ENCODE measurements at places on chromosomes 7 and 10. TPM values are rescaled to one million over a fixed set of nuclear protein-coding genes. Genes with fewer than 3 reads are reported as not detected.

DNA sequence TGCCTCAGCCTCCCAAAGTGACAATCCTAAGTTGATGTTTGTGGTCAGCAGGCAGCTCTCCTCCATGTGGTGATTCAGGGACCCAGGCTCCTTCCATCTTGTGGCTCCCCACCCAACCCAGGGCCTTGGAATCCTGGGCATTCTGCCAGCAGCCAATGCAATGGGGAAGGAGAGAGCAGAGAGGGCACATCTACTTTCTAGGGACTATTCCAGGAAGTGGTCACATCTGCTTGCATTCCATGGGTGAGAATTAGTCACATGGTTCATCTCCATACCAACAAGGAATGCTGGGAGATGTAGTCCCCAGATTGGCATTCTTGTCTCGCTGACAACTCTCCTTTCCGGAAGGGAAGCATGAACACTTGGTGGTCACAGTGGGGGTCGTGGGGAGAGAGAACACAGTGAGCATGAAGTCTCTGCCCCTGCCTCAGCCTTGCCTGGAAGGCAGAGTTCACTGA is 9.9 kb upstream of the SRRM3 start:
- no peak for DNase-seq

GRCh38 chr10:1507436-1507835 is 229.9 kb downstream of the ADARB2 start:
- no peak for DNase-seq

- DNase-seq: no peak
Observed at GRCh38 chr10:32077896-32078485, 21.8 kb upstream of the KIF5B start.

DNA sequence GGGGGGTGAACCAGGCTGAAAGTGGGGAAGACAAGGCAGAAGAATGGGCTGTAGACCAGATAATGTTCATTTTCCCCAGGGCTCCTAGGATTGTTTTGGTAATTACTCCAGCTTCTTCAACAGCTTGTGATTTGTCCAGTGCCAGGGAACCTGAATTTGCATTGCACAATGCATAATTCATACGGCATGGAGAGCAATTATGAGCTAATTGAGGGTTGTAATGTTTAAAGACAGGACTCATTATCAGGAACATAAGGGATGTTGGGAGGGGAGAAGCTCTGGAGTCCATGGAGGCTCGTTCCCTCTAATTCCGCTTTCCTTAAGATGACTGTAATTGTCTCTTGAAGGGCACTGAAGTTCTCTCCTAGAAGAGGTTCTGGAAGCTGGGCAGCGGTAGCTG is 405.0 kb upstream of the ZMIZ1 start:
- no peak for DNase-seq

GRCh38 chr7:8567626-8568025 is 134.2 kb downstream of the NXPH1 start:
- no peak for DNase-seq

The VWC2 gene
- polyA plus RNA-seq: not detected

The CDHR1 gene
- polyA plus RNA-seq: not detected

GRCh38 chr10:130817046-130817624 is 494.4 kb downstream of the TCERG1L start:
- DNase-seq: no peak

The AGR3 gene
- polyA plus RNA-seq: 215 TPM

GRCh38 chr10:52883996-52884871 is 111.7 kb upstream of the MBL2 start:
- peak; percentile 81 for DNase-seq

GRCh38 chr7:50409856-50410745 is 40.0 kb downstream of the FIGNL1 start:
- no peak for DNase-seq

DNA sequence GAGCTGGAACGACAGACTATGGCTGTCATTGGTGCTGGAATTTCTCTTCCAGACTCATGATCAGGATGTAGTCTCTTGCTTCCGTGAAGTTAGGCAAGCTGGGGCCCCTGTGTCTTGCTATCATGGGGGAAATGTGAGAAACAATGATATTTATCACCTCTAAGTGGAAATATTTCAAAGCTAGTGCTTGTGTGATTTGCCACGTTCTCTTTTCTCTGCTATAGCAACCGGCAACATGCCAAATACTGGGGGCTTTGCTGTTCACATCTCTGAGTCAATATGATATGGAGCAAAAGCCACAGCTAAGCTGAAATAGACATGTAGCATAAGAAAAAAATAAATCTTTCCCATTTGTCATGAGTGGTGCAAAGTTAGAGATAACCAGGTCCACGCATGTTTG is 668.2 kb upstream of the IGFBP3 start:
- no peak for DNase-seq

The FZD1 gene
- polyA plus RNA-seq: 1.9 TPM

GRCh38 chr10:4033341-4033896 is 248.4 kb upstream of the KLF6 start:
- no peak for DNase-seq

- peak; percentile 59 for DNase-seq
Observed at GRCh38 chr10:69869291-69869961, 67.7 kb downstream of the COL13A1 start.

The RBM20 gene
- 0.36 TPM for polyA plus RNA-seq

GRCh38 chr10:78820007-78820362 is 248.8 kb upstream of the ZMIZ1 start:
- DNase-seq: no peak

DNA sequence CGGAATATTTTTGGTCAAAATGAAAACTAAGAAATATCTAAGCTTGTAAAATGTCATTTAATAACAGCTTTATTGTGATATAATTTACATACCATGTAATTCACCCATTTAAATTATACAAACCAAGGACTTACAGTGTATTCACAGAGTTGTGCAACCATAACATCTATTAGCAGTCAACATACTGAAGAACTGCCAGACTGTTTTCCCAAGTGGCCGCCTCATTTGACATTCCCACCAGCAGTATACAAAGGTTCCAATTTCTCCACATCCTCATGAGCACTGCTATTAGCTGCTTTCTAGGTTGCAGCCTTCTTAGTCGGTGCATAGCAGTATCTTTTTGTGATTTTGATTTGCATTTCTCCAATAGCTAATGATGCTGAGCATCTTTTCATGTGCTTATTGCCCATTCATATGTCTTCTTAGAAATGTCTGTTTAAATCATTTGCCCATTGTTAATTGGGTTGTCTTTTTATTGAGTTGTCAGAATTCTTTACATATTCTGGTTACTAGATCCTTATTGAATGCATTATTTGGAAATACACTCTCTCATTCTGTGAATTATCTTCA is 153.0 kb upstream of the FGFR2 start:
- DNase-seq: no peak

GRCh38 chr10:5411941-5412276 is 448 bp upstream of the NET1 start:
- DNase-seq: no peak

- no peak for DNase-seq
Observed at GRCh38 chr7:101728128-101728527, 89.3 kb upstream of the CUX1 start.

DNA sequence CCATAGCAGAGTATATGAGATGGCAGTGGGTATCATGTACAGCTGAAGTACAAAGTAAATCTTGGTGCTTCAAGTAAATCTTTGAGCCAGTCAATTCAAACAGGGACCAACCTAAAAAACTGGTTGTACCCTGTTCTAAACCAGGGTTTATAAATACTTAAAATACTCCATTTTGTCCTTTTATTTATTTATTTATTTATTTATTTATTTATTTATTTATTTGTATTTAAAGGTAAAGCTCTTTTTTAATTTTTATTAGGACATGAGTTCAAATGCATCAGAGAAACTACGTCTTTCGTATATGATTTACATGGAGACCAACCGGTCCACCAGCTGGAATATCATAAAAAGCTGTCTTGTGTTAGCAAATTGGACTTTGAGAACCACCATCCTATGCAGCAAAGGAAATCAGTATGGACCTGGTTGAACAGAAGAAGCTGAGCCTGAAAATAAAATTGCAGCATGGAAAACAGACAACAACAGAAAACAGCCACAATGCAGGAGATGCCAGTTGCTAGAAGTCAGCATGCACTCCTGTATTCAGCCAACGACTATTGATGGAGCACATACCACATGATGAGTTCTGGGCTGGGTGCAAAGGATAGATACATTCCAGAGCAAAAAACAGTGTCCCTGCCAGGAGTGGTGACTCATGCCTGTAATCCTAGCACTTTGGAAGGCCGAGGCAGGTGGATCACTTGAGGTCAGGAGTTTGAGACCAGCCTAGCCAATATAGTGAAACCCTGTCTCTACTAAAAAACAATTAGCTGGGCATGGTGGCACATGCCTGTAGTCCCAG is 60.0 kb downstream of the PLXNA4 start:
- no peak for DNase-seq

DNA sequence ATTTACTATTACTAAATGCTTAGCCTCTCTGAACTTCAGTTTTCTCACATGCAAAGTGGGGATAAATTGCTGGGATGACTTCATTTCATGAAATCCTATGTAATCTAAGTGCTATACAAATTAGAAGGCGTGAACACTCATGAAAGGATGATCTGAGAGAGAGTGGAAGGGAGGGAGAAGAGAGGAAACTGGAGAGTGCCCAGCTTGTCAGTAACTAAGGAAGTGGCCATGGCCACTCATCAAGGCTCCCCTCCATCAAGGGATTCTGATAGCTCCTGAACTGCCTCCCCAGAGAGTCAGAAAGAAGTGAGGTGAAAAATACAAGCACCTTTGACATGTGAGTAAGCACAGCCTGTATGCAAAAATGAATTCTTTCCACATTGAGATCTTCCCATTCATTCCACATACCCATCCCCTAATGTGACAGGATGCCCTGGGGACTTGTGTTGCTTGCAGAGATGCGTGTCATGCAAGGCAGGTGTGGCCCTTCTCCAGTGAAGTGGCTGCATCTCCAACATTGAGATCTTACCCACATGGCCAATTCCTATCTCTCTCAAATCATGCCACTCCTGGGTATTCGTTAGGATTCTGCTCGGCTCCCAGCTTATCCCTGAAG is 76.5 kb upstream of the ITPRID1 start:
- DNase-seq: no peak

The CNPY4 gene
- polyA plus RNA-seq: 2.5 TPM

- no peak for DNase-seq
Observed at GRCh38 chr7:143285806-143286521, 1.2 kb downstream of the TMEM139 start.

- DNase-seq: peak; percentile 53
Observed at GRCh38 chr7:138116141-138116540, 39.9 kb downstream of the AKR1D1 start.

DNA sequence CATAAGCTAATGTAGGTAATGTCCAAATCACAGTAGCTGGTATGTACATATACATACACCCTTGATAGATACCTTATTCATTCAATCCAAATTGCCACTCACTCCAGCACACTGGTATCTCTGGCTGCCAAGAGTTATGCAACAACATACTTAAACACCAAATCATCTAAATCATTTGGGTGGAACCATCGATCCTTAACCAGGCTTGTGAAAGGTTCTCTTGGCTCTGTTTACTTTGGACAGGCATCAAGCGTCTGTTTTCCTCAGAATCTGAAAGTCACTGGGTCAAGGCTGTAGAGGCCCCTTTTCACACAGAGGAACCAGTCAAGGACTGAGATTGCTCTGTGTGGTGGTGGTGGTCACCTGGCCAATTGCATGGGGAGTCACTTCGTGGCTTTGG is 24.6 kb downstream of the JAZF1 start:
- DNase-seq: no peak

DNA sequence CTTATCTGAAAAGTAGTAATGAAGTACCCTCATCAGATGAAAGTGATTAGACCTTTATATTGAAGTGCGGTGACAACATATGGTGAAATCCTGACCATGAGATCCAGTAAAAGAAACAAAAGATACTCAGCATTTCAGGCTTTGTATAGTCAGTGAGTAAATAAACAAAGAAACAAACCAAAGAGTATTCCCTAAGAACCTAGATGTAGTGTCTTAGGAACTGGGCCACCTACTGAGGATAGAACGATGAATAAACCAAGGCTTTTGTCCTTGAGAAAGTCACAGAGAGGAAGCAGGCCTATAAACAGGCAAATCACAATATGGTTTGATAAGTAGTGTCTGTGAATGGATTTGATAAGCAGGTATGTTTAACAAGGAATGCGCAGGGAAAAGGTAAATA is 46.2 kb downstream of the ZNF277 start:
- no peak for DNase-seq

DNA sequence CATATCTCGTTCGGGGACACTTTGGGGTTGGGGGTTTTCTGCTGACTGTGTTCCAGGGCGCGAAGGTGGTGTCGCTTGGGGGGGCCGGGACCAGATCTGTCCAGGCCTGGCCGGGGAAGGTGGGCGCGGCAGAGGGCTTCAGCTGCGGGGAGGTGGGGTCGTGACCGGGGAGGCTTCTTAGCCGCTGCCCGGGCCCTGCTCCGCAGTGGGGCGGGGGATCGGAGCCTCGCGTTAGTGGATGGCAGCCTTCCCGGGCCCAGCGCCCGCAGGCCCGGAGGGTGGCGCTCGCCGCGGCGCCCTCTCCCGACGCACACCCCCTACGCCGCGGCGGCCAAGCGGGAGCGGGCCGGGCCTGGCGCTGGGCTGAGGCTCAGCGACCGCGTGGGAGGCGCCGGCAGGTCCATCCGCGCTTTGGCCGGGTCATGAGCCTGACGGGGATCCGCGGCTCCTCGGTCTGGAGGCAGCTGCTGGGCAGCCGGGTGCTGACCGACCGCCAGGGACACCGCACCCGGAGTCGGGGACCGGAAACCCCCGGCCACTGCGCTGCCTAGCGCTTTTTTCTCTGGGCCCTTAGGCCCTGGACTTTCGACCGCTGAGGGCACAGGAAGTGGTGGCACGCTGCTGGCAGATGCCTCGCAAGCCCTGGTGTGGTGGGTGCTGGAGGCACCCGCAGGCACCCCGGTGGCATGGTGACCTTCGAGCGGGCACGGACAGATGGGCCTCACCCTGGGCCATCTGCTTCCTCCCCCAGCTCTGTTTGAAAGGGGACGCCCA is 1.2 kb downstream of the AGAP3 start:
- peak; percentile 77 for DNase-seq

DNA sequence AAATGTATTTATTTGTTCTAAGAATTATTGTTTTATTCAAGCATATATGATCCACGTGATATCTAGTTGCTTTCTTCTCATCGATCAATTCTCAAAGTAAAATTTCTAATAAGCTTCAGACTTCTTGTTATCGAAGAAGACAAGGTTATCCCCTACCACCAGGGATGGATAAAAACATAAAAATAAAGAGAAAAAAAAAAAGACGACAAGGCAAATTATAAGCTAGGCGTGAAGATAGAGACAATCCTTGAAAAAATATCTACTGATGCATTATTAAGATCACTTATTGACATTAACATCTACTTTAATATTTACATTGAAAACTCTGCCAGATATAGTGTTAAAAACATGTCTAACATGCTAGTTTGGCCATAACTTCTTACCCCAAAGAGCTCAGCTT is 19.4 kb downstream of the PEX1 start:
- no peak for DNase-seq

The PRF1 gene
- 2.4 TPM for polyA plus RNA-seq

All from small intestine (tissue), 16 donors.